ENCODE measurements at places on chromosomes 1 and 21.

- DNase-seq, result no peak
Measured at GRCh38 chr1:157119448-157119847, 18.7 kb downstream of the ETV3 start.

DNA sequence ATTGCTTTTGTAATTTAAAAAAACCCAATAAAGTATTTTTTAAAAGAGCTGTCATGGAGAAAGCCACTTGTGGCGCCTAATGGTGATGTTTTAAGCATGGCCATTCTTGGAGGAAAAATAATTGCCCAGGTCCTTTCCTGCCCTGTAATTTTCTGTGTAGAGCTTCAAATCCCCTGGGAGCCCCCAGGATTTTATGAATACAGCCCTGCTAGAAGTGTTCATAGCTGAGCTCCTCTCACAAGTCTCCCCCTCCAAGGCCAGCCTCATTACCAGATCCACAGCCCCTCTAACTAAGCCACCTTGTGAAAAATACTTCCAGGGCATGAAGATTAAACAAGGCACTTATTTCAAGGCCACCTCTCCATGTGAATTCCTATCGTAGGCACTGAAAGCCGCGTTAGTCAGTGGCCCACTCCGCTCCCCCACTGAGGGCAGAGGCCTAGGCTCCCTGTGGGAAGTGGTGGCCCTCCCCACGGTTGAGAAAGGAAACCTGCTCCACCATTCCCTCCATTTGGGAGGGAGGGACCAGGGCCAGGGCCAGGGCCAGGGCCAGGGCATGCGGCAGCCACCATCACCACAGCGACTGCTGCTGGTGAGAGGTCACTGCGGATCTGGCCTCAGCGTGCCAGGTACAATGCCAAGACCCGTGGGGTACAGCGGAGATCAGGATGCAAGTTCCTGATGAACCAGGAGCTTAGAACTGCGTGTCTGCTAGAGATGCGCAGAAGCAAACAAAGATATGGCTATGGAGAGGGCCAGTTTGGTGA, 83.1 kb downstream of the KCNN3 start:
- DNase-seq, result no peak

GRCh38 chr1:93692451-93692861, 10.8 kb upstream of the BCAR3 start:
- DNase-seq, result no peak

GRCh38 chr21:33578959-33579542, 9.4 kb downstream of the DONSON start:
- no peak for DNase-seq

GRCh38 chr1:22508991-22509390, 54.3 kb upstream of the EPHA8 start:
- no peak for DNase-seq

DNA sequence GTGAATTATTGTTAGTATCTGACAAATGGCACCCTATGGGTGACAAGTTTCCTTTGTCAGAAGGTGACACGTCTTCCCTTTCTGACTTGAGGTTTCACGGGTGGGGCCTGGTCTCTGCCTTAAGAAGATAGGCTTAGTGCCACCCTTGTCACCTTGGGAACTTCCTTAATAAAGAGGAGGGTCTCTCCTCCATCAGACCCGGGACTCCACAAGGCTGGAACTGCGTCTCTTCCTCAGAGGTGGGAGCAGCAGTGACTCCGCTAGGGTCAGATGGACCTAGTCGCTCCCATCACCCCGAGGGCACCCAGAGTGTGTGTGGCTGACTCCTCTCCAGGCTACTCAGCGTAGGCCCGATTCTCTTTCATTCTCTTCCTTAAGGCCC, 774 bp upstream of the WDTC1 start:
- DNase-seq, result peak; percentile 10

DNA sequence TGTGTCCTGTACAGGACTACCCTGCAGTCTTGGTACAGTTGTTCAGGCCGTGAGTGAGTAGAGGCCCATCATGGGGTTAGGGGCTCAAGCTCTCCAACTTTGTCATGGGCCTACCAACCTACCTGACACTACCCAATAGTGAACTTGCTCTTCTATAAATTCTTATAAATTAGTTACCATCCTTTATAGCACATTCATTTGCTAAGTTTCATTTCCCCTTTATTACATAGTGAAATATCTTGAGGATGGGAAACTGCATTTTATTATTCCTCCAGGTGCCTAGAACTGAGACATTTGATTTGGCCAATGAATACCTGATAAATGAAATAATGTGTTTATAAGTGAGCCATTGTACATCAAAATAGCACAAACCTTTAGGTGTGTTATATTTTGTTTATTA, 9.1 kb upstream of the CTH start:
- DNase-seq, result no peak

- no peak for DNase-seq
Measured at GRCh38 chr1:209609041-209609790, 25.7 kb downstream of the CAMK1G start.

DNA sequence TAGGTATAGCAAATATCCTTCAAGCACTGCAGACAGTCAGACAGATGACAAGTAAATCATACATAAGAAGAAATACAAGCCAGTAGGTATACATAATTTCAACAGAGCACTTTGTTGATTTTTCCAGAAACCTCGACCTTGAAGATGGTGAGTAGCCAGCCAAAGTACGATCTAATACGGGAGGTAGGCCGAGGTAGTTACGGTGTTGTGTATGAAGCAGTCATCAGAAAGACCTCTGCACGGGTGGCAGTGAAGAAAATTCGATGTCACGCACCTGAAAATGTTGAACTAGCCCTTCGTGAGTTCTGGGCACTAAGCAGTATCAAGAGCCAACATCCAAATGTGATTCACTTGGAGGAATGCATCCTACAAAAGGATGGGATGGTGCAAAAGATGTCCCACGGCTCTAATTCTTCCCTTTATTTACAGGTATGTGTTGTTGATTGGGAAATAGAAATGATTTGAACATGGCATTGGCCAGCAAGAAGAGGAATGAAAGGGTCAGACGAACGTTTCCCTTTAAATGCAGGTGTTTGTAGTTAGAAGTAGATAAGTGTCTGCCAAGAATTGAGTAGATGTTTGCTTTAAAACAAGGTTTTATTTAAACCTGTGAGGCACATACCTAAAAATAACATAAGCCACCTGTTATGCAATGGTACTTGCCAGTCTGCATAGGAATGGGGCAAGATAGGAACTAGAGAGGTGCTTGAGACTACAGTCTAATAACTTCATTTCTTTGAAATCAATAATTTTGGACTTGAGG, 2.7 kb downstream of the PDIK1L start:
- DNase-seq, result no peak

DNA sequence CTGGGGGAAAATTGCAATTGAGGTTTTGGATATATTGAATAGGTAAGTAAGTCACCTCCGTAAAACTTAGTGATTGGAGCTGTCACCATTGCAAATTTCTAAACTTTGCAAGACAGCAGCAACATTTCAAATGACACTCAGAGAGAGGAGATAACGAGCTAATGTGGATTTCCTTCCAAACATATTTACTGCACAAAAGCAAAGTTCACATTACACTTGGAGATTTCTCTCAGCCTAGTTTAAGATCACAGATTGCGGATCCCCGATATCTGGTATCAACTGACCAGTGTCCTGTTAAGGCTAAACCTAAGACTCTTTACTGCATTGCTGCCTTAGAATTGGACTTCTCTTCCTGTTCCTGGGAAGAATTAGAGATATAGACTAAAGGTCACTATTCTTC, 47.5 kb downstream of the ZNF697 start:
- no peak for DNase-seq

DNA sequence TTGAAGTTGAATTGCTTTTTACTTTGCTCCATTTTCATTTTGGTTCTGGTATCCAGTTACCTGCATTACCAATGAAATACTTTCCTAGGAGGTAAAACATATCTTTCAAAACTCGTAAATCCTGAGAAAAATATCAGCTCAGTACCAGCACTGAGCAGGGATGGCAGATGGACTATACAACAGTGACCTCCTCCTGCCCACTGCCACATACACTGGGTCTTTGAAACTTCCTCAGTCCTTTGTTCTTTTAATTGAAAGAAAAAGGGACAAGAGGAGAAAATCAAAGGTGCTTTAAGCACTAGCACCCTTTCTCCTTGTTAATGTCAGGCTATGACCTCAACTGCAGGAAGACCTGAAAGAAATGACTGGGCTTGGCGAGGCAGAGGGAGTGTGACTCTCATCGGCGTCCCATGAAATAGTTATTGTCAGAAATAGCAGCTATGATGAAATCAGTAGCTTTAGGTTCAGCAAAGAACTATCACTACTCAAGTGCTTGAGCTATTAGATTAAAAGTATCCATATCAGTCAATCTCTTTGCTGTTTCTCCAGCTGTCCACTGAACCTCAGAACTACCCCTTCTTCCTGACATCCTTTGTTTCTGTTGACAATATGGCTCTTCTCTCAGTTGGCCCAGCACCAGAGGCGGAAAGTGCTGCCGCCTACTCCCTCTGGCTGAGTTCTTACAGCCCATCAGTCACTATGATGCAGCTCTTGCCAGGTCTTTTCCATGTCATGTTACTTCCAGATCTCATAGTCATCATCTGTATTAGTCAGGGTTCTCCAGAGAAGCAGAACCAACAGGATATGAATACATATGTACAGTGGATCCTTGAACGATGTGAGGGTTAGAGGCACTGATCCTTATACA, 207.0 kb upstream of the MAP1LC3C start:
- peak; percentile 23 for DNase-seq

DNA sequence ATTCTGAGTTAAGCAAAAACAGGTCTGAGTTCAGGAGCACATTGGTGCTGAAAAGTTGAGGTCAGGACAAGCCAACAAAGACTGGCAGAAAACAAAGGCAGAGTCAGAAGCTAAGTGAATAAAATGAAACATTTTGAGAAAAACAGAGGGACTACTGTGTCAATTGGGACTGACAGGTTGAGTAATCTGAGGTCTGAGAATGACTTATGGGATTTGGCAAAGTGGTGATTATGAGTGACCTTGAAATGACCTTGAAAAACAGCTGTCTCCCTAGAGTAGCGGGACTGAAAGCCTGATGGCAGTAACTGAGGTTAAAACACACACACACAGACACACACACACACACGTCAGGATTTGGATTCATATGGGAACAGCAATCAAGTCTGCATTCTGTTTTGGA, 8.8 kb upstream of the COG2 start:
- DNase-seq, result no peak

DNA sequence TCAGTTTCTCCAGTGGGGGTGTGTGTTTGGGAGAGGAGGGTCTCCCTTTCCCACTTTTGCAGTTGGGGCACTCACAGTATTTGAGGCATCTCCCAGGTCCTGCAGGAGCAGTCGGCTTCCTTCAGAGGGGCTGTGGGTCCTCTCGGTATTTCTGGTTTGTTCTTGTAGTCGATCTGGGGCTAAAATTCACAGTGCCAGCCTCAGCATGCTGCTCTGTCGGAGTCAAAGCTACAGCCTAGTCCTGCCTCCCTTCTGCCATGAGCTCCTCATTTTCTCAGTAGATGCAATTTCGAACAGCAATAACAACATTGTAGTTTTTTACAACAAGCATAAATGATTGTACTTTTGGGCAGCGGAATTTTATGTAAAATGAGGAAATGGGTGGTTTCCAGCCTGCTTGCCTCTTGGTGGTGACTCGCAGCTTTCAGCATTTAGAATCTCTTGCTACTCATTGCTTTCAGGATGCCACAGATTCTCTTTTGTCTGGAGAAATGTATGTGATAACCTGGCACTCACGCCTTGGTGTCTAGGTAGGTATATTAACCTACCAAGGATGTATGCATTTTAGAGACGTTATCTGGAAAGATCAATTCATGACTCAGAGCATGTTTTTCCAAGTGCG, 82.4 kb upstream of the C21orf91 start:
- DNase-seq, result no peak

- DNase-seq, result no peak
Measured at GRCh38 chr1:192104852-192105251, 53.4 kb upstream of the RGS18 start.

GRCh38 chr1:185151215-185151614, 5.5 kb downstream of the TRMT1L start:
- DNase-seq, result no peak

DNA sequence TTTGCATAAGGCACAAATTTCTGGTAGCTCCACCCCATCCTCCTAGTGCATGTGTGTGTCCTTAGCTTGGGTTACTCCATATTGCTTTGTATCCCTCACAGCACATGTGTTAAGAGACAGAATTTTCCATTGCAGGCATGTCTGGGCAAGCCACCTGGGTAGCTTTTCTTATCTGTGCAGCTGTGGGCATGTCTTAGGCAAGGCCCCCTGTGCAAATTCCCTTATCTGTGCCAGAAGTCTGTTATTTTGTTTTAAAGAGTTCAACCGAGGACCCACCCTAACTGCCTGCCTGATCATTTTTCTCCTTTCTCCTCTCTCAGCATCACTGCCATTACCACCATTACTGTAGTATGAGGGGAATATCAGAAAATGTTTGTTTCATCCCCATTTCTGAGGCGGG, 131.9 kb downstream of the CYYR1 start:
- DNase-seq, result no peak

DNA sequence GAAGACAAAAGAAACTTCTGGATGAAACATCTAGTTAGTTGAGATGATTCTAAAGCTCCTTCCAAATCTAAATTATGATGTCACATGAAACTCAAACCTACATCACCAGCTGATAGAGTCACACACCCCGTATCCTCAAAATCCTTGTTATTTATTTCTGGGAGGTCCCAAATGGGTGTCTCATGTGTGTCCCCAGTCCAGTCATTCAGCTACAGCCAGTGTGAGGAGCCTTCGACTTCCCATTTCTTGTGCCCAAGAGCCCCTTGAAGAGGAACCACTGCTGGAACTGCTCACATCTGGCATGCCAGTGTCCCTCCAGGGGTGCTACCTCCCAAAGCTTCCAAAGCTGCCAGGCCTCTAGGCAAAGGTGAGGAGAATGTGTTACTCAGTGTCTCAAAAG, 32.5 kb upstream of the KCNA3 start:
- DNase-seq, result no peak

DNA sequence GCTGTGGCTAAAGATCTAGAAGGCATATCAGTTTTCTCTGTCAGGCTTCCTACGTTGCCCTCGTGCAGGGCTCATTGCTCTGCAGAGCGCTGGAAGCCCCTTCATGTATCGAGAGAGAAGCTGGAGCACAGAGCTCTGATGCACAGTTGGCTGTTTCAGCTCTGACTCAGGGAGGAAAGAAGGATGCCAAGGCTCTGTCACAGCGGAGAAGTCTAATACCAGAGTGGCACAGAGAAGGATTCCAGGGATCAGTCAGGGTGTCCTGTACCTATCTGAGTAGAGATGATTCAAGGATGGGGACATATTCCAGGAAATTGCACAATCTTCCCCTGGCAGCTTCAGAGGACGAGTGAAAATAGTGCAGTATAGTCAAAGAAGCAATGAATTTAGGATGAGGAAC, 179.2 kb upstream of the FMN2 start:
- DNase-seq, result no peak

- DNase-seq, result no peak
Measured at GRCh38 chr1:195173753-195174152, 1434.5 kb downstream of the KCNT2 start.

- DNase-seq, result no peak
Measured at GRCh38 chr1:55594701-55595100, 379.5 kb upstream of the USP24 start.

- peak; percentile 10 for DNase-seq
Measured at GRCh38 chr1:227895828-227896685, 51.7 kb downstream of the WNT9A start.

- DNase-seq, result peak; percentile 46
Measured at GRCh38 chr1:116693759-116694480, 26.4 kb upstream of the IGSF3 start.

GRCh38 chr1:19205845-19206244, 4.2 kb downstream of the UBR4 start:
- no peak for DNase-seq
